ENCODE measurements at places on chromosomes 2 and 18.

- DNase-seq, result peak; percentile 95
Measured at GRCh38 chr18:23133860-23134779, 1.2 kb upstream of the CABLES1 start.

DNA sequence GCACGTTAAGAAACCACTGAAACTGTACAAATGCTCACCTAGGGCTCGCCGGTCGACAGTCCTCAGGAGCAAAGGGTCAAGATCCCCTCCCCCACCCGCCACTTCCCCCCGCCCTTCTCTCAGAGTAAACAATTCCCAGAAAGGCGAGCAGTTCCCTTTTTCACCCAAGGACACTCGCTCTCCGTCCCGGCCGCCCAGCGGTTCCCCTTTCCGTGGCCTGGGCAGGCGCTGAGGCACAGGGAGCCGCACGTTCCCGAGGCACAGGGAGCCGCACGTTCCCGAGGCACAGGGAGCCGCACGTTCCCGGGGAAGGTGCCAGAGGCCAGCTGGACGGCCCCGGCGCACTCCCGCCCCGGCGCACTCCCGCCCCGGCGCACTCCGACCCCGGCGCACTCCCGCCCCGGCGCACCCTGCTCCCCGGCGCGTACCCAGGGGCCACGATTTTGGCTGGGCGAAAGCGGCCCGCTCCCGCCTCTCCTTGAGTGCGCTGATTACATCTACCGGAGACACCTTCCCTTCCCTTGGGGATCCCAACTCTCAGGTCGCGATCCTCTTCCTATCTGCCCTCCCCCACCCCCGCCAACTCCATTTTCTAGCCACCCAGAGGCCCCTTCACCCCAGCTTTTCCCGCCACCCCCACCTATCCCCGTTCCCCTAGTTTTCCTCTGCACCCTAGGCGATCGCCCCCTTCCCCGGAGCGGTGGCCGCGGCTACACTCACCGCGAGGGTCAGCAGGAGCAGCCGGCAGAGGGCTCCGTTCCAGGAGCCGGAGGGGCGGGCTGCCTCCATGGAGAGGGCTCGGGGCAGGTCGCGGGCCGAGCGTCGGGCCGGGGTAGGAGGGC is 817 bp downstream of the DSC2 start:
- no peak for DNase-seq

- DNase-seq, result no peak
Measured at GRCh38 chr2:50951437-50951836, 80.5 kb downstream of the NRXN1 start.

- DNase-seq, result peak; percentile 78
Measured at GRCh38 chr2:8551622-8552074, 130.2 kb upstream of the ID2 start.

DNA sequence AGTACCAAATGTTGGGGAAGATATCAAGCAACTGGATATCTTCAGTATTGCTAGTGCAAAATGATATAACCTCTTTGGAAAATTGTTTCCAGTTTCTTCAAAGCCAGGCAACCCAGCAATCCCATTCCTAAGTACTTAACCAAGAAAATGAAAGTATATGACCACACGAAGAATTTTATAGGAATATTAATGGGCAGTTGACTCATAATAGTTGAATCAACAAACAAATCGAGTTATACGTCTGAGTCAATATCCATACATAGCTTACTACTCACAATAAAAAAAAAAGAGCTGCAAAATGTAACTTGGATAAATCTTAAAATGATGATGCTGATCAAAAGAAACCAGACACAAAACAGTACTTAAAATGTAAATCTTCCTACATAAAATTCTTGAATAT is 810.4 kb downstream of the METTL4 start:
- no peak for DNase-seq

GRCh38 chr2:6676776-6677175 is 188.9 kb downstream of the CMPK2 start:
- DNase-seq, result no peak

- no peak for DNase-seq
Measured at GRCh38 chr2:45734952-45735351, 83.5 kb downstream of the PRKCE start.

- no peak for DNase-seq
Measured at GRCh38 chr2:117056376-117056748, 758.1 kb upstream of the DDX18 start.

DNA sequence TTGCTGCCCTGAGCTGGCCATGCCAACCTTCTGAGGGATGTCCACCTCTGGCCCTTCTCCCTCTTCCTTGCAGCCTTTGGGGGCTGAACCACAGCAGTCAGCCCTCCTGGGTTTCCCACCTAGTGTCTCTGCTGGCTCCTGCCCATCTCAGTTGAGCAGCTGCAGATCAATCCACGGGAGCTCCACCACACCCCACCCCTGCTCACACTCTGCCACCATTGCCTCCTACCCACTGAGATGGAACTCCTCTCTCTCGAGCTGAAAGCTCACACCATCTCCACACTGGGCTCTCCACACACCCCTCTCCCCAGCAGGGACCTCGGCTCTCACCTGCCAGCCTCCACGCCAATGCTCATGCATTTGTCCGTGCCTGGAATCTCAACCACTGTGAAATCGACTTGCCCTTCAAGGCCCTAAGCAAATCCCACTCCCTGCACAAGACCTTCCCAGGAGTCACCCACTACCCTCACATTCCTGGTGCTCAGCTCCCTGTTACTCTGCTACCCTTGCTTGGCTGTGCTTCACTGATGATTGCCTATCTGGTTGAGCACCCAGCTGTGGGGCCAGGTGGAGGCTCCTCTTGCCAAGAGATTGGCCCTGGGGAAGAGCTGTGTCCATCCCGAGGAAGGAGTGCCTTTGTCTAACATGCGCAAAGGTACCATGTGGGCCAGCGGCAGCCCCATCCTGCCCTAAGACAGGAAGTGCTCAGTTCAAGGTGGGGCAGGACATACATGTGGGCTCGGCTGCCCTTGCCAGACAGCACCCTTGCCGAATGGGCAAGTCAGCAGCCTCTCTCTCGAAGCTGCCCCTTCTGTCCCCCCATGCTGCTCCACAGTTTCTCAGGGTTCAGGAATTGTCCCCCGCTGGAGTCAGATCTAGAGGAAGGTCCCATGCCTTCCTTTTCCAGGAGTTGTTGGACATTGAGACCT is 208.7 kb downstream of the CYP26B1 start:
- no peak for DNase-seq

DNA sequence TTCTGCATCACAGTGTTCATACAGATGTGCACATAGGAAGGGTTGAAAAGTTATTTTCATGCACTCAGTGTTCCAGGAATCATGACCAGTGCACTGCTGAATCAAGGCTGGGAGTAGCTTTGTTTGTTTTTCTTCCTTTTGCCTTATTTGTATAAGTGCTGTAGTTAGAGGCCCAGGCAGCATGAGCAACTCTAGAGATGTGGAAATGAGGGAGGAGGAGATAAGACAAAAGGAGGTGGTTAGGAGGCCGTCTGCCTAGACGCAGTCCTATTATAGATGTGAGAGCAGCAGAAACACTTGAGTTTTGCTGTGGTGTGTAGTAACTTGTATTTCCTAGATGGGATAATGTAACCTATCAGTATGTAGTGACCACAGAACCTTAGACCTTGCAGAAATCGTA is 264.3 kb upstream of the RASGRP3 start:
- DNase-seq, result no peak

DNA sequence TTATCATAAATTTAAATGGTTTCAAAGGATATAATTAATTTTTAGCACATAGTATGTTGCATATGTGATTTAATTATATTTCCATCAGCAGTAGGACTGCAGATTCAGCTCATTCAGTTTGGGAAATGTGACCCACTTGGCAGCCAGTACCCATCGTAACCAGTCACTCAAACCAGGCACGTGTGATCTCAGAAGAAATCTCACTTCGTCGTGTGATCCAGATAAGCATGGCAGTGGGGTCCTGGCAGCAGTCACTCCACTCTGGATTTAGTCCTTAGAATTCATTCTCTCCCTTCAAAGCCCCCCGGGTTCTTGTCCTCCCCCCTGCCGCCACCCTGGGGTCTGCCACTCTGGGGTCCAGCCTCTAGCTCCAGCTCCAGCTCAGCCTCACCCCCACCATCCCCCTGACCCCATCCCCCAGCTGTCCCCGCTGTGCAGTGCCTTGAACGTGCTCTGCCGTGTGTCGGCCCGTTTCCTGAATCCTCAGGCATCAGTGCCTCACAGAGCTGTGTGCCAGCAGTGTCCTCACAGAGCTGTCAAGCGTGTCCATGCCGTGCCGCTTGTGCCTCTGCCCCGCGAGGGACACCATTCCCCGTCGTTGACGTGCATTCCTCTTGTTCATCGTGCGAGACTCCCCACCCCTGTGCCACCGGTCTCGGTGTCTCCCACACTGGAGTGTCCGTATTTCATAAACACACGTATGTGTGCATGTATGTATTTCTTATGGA is 34.8 kb downstream of the TRAPPC12 start:
- no peak for DNase-seq

GRCh38 chr2:149370061-149370775 is 39.8 kb downstream of the LYPD6 start:
- no peak for DNase-seq
